ENCODE measurements at places on chromosomes 1 and 21.

- no peak for DNase-seq
Observed at GRCh38 chr1:87330885-87331364, 2.2 kb downstream of the LMO4 start.

GRCh38 chr1:21278860-21279845 is 11.1 kb downstream of the ECE1 start:
- no peak for DNase-seq

DNA sequence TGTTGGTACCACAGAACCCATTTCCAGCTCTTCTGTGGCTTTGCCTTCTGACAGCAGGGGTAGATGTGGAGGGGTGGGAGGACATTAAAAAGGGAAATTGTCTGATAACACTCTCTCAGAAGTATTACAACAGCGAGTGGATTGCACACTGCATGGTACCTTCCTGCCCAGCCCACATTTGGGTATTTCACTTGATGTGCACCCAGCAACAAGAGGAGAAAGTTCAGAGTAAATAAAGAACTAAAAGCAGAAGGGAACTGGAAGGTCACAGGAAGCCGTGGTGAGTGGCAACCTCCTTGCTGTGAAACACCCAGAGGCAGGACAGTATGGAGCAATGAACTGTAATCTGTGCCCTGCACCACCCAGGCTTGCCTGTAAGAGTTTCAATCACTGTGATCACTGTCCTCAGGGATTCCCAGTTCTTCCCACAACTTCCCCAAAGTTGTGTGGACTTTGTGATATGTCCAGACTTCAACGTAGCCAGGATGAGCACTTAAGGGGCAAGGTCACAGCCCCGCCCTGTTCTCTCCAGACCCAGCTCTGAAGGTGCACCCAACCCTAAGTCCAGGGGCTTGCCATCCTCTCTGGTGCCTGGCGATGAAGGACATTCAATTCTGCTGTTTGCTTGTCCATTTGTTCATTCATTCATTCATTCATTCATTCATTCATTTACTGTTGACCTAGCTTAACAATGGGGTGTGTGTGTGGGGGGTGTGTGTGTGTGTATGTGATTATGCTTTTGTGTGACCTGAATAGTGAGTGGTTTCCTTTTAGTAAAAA is 18.7 kb upstream of the F5 start:
- DNase-seq = no peak

DNA sequence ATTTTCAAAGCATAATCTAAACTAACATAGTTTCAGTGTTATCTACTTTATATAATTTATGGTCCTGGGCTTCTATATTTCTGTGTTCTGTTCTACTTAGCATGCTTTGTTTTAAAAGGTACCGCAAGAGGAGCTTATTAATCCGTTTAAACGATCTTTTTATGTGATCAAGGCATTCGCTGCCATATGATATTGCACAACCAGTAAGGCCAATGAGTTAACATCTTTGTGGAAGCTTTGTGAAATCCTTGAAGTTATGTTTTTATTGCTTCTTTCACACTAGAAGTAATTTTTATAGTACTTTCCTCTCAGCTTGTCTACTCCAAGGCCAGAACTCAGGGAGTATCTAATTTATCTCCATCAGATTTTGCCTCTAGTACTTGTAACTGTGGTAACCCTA is 8.9 kb downstream of the LRRC8C start:
- DNase-seq = no peak

DNA sequence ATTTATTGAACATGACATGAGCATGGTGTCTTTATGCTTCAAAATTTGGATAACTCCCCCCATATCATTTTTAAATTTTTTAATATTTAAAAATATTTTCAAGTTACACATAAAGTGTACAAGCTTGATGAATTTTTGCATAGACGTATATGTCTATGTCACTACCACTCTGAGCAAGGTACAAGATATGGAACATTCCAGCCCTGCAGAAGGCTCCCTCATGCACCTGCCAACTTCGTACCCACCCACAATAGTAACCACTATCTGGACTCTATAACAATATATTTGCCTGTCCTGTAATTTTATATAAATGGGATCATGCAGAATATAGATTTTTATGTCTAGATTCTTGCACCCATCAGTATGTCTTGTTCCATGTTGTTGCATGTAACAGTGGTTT is 74.5 kb downstream of the CNST start:
- no peak for DNase-seq

GRCh38 chr1:183537405-183537804 is 52.9 kb downstream of the NCF2 start:
- DNase-seq = no peak

DNA sequence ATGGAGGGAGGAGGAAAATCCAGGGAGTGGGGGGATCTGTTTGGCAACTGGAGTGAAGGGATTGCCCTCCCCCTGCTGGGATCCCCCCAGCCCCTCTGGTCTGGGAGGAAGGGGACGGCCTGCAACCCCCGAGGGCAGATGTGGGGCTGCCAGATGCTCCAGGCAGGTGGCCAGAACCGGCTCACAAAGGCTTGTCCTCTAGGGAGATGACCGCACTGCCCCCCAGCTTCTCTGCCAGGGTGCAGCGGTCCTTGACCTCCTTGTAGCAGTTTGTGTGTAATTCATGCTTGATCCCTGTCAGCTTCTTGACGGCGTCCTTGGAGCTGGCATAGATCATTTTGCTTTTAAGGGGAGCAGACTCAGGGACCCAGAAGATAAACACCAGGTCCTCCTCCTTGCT is 69.2 kb downstream of the ROR1 start:
- DNase-seq = no peak

DNA sequence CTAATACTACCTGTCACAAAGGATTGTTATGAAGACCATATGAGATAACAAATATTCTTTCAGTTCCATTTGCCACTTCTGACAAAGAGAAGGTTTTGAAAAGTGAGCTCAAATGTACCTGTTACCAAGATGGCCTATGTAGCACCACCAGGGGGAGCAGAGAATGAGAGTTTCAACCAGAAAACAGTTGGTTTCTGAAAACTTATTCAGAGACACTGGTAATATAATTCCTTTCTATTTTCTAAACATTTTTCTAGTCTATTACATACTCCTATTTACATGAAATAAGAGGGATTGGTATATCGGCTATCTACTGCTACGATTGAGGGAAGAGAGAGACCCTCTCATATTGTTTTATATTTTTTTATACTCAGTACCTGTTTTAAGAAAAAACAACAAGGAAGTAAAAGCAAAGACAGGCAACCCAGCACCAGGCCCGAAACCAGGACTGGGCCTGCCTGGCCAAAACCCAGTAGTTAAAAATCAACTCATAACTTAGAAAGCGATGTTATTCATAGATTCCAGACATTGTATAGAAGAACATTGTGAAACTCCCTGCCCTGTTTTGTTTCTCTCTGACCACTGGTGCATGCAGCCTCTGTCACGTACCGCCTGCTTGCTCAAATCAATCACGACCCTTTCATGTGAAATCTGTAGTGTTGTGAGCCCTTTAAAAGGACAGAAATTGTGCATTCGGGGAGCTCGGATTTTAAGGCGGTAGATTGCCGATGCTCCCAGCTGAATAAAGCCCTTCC is 48.3 kb downstream of the IL23R start:
- no peak for DNase-seq

DNA sequence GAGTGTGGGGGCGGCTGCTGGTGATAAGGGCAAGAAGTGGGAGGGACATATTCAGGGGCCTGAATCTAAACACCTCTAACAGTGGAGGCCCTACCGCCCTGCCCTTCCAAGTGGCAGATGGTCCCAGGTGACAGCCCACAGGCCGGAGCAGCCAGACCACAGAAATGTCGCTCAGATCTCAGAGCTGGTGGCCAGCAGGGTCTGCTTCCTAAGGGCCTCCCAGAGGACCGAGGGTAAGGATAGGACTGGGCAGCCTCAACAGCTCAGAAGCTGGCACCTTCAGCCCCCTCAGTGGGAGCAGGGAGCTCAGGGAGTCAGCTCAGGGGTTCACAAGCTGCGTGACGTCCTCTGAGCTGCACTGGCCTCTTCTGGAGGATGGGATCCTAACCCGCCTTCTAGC is 201.8 kb upstream of the ZC3H12A start:
- DNase-seq = no peak

- DNase-seq = no peak
Observed at GRCh38 chr1:229420765-229421164, 13.1 kb downstream of the ACTA1 start.

DNA sequence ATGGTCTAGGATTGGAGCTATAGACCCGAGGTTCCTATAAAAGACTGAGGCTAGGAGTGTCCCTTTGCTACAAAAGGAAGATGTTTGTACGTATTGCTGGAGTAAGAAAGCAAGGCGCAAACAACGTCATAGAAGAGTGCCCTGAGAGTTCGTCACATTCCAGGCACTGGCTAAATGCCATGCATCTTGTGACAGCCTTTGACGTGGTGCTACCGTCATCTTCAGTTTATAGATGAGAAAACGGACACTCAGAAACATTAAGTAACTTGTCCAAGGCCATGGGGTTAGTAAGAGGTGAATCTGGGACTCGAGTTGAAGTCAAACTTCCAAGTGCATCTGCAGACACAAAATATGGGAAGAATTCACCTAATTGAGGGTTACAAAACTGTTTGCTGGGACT is 104.2 kb upstream of the SLC45A1 start:
- DNase-seq = no peak

DNA sequence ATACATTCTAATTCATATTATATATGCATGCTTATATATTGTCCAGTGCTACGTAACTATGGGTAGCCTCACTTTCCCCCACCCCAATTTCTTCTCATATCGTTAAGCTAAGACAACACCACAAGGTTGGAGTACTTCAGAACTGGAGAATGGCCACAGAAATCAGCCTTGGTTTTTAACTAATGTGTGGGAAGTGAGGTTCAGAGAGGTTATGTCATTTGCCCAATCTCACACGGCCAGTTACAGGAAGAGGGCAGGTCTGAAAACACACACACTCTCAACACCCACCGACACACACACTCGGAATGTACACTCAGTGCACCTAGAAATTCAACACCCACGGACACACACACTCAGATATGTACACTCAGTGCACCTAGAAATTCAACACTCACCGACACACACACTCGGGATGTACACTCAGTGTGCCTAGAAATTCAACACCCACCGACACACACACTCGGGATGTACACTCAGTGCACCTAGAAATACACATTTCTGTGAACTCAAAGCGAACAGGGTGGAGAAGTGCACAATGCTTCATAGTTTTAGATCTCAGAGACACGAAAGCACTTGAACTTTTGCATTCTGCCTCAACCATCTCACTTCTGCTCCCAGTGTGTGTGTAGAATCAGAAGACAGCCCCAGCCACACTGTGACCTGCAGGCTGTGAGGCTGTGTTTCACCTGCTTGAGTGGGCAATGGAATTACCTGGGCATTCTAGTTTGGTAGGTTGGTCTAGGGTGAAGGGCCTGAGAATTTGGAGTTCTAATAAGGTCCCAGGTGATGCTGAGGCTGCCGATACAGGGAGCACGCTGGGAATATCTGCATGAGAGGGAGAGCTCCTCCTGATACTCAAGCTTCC is 170.4 kb downstream of the CLIC6 start:
- no peak for DNase-seq

DNA sequence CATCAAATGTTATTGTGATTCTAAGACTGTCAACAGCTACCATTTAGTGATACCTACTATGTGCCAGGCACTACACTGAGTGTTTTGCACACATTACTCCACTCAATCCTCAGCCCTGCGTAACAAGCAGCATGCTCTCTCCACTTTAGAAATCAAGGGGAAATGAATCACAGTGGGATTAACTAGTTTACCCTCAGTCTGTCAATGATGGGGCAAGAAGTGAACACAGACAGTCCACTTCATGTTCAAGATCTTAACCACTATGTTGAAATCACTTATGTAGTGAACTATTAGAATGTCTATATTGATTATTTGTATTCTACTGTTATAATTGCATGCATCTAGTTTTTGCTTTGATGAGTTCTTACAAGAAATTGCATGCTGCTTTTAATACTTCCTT is 165.3 kb downstream of the LTN1 start:
- DNase-seq = no peak

DNA sequence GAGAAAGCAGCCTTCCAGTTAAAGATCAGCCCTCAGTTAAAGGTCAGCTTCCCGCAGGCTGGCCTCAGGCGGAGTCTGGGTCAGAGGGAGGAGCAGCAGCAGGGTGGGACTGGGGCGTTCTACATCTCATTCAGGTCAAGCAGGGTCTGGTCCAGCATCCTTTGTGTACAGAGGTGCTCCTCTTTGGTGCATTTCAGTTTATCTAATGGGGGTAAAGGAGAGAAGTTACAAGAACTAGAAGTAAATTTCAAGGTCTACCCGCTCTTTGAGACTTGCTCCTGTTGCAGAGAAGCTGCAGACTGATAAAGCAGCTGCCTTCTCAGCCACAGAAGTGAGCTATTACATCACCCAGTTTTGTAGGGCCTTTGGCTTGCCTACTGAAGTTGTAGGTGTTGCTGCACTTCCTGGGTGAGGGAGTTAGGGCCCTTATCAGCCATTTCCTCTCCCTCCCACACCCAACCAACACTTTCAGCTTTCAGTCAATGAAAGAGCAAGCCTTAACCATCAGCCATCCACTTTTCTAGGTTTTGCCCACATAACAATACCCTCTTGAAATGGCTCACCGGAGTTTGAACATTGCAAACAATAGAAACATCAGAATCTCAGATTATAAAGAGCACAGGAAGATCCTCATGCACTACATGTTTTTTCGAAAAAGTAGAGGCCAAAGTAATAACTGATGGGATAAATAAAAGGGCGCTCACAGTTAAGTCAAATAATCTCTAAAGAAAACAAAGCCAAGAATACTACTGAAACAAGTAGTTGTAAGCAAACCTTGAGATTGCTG is 2.8 kb upstream of the NUP210L start:
- no peak for DNase-seq

- no peak for DNase-seq
Observed at GRCh38 chr1:201318504-201319340, 35.4 kb downstream of the PKP1 start.

GRCh38 chr1:110452330-110452729 is 1.4 kb downstream of the PROK1 start:
- DNase-seq = no peak

Measured in left renal pelvis (tissue), 4 donors.